ENCODE measurements at places on chromosomes 1 and 21. TPM values are rescaled to one million over a fixed set of nuclear protein-coding genes. Genes with fewer than 3 reads are reported as not detected.
A peak's percentile ranks its signal among the peaks of the same experiment; 100 is the strongest.

Gene NBPF4
- total RNA-seq = not detected

- H3K4me1 ChIP-seq = no peaks in the 10 kb centered on the region
- no peak overlapping the region for H3K4me3 ChIP-seq
- DNase-seq = no peak
- peak overlapping the region; percentile 45 for H3K27ac ChIP-seq
These were observed 2.3 kb downstream of the CD53 start for GRCh38 chr1:110875216-110875731.

Gene CA14
- total RNA-seq = not detected

- DNase-seq = no peak
- H3K36me3 ChIP-seq = no peaks in the 10 kb centered on the region
- H3K27me3 ChIP-seq = no peaks in the 10 kb centered on the region
- H3K4me3 ChIP-seq = no peak overlapping the region
- H3K27ac ChIP-seq = no peak overlapping the region
- no peaks in the 10 kb centered on the region for H3K4me1 ChIP-seq
These were observed 19.7 kb downstream of the OR6Y1 start for GRCh38 chr1:158534496-158534895.

DNA sequence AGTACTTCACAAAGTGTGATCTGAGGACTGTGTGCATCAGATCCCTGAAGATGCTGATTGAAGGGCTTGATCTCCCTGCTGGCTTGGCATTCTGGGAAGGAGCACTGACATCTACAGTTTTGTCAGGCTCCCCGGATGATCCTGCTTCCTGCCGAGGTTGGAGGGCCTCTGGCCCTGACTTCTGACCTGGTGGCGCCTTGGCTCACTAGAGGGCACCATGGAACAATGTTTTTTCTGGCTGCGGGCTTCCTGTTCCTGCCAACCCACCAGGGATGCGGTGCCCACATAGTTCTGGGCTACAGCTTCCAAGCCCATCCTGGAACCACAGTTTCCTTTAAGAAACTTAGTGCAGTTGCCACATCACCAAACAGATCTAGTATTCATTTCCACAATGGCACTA lies 38.8 kb upstream of the RASAL2 start:
- no peak overlapping the region for H3K27ac ChIP-seq
- H3K27me3 ChIP-seq = no peaks in the 10 kb centered on the region
- no peak overlapping the region for H3K4me3 ChIP-seq
- H3K36me3 ChIP-seq = no peaks in the 10 kb centered on the region

DNA sequence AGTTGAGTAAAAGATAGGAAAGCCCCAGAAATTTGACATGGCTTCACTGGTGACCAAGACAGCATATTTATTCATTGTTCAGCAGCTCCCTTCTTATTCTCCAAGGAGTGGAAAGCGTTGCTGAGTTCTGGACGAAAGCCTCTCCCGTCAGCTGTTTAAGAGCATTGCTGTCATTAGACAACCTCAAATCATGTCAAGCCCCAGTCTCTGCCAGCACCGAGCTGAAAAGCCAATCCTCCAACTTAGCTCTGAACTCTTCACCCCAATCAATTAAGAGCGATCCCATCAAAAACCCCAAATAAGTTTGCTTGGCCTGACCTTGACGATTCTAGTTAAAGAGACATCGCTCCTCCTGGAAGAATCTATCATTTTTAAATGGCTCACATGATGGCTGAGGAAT lies 110.8 kb downstream of the PLPP3 start:
- H3K36me3 ChIP-seq = no peaks in the 10 kb centered on the region
- H3K4me1 ChIP-seq = no peaks in the 10 kb centered on the region
- no peaks in the 10 kb centered on the region for H3K27me3 ChIP-seq
- no peak for DNase-seq
